Glutamatergic neuron (in vitro differentiated cells): ENCODE measurements at places on chromosomes 4 and X.

DNA sequence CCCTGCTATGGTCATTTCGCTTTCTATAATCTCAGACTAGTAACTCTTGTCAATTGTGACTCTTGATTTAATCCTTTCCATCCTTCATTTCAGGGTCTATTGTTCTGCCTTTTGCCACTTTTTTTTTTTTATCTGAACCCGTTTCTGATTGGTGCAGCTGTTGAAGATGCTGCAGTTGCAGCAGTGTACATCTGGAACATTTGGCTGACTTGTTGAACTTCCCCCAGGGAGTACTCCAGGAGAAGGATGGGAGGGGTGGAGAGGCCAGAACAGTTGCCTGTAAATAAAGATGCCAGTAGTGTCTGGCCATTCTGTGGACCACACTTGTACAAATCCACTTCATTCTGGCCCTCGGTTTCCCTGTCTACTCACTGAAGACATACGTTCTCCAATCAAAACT, 1.0 kb upstream of the EDA start:
- no peaks in the 10 kb centered on the region for H3K36me3 ChIP-seq
- DNase-seq: no peak
- H3K4me3 ChIP-seq: peak overlapping the region; percentile 71
- H3K4me1 ChIP-seq: peaks cover 8% of the 10 kb centered on the region
- H3K27ac ChIP-seq: no peak overlapping the region

DNA sequence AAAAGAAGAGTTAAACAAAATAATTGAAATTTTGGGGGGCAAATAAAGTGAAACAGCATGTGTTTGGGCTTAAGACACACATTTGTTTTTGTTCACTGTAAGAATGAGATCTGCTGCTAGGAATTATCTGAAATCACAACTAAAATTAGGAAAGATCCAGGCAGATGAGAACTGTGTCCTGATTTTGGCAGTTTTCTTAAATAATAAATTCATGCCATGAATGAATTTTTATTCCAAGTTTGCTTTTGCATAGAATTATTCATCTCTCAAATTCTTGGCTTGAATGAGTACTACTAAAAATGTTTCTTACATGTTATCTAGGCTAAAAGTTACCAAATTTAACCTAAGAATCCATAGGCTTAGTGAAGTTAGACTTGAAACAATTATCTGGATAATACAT, 321.7 kb downstream of the ANK2 start:
- peaks cover 10% of the 10 kb centered on the region for H3K36me3 ChIP-seq
- H3K4me3 ChIP-seq: no peak overlapping the region
- no peaks in the 10 kb centered on the region for H3K4me1 ChIP-seq
- no peak overlapping the region for H3K27ac ChIP-seq

DNA sequence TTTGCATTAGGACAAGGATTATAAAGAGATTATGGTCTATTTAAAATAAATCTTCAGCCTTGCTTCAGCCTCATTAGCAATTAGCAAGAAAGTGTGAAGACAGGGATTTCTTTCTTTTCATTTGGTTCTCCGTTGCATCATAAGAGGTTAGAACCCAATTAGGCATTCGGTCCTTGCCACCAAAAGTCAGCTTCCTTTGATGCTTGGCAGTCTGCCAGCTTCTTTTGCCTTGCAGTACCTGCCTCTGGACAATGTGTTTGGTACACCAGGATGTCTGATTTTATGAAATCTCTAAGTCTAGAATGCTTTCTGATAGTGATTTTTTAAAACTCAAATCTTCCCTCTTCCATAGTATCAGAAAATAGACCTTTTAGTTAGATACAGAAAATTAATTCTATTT, 12.4 kb downstream of the SMIM20 start:
- H3K27ac ChIP-seq: no peak overlapping the region
- peaks cover 8% of the 10 kb centered on the region for H3K4me1 ChIP-seq
- H3K36me3 ChIP-seq: no peaks in the 10 kb centered on the region
- no peak overlapping the region for H3K4me3 ChIP-seq
- no peak for DNase-seq
- H3K27me3 ChIP-seq: no peaks in the 10 kb centered on the region

DNA sequence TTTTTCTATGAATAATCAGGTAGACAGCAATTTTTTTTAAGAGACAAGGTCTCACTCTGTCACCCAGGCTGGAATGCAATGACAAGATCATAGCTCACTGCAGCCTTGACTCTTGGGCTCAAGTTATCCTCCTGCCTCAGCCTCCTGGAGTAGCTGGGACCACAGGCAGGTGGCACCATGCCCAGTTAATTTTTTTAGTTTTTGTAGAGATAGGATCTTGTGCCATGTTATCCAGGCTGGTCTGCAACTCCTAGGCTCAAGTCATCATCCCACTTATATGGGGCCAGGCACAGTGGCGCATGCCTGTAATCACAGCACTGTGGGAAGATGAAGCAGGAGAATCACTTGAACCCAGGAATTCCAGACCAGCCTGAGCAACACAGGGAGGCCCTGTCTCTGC, 26.8 kb downstream of the AFAP1 start:
- peaks cover 79% of the 10 kb centered on the region for H3K4me1 ChIP-seq
- peak overlapping the region; percentile 90 for H3K4me3 ChIP-seq
- H3K27ac ChIP-seq: peak overlapping the region; percentile 99
- no peaks in the 10 kb centered on the region for H3K36me3 ChIP-seq
- no peak for DNase-seq
- peaks cover 20% of the 10 kb centered on the region for H3K27me3 ChIP-seq

DNA sequence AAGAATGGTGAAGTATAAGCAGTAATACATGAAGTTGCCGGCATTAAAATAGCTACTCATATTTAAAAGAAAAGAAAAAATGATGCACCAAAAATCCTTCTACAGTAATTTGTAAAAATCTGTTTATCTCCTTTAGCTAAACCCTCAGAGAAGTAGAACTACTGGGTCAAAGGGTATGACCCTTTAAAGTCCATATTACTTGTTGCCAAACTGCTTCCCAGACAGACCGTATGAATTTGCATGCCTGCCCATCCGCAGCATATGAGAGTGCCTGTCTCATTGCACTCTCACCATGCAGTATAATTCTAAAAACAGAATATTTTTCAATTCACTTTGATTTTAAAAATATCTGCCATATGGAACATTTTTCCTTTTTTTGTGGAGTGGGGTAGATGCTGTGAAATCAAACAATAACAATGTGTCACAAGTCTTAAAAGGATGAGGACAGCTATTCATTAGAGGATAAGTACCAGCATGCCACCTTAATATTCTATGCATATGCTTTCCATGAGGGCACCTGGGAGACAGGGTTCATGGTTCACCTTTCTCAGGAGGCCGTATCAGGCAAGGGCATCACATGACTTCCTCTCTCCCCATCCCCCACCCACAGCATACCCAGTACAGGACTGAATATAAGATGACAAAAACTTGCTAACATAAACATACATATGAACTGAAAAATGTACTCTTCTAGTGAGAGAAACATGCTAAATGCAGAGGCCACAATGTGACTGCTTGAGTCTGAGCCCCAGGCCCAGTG, 17.8 kb downstream of the ZDHHC9 start:
- H3K4me3 ChIP-seq: no peak overlapping the region
- H3K4me1 ChIP-seq: no peaks in the 10 kb centered on the region
- H3K27ac ChIP-seq: peak overlapping the region; percentile 66

GRCh38 chr4:34193451-34194154, 2050.7 kb downstream of the ARAP2 start:
- no peaks in the 10 kb centered on the region for H3K4me1 ChIP-seq
- no peaks in the 10 kb centered on the region for H3K36me3 ChIP-seq
- H3K27me3 ChIP-seq: no peaks in the 10 kb centered on the region
- no peak overlapping the region for H3K27ac ChIP-seq

DNA sequence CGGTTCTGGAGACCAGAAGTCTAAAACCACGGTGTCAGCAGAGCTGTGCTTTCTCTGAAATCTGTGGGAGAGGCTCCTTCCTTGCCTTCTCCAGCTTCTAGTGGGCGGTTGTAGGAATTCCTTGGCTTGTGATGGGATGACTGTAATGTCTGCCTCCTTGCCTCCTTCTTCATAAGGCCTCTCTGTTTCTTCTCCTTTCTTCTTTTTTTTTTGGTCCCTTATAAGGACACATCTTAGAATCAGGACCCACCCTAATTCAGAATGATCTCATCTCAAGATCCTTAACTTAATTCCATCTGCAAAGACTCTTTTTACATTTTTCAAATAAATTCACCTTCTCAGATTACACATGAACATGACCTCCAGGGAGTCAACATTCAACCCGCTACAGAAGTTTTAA, 186.9 kb downstream of the STK32B start:
- no peaks in the 10 kb centered on the region for H3K4me1 ChIP-seq
- DNase-seq: no peak

DNA sequence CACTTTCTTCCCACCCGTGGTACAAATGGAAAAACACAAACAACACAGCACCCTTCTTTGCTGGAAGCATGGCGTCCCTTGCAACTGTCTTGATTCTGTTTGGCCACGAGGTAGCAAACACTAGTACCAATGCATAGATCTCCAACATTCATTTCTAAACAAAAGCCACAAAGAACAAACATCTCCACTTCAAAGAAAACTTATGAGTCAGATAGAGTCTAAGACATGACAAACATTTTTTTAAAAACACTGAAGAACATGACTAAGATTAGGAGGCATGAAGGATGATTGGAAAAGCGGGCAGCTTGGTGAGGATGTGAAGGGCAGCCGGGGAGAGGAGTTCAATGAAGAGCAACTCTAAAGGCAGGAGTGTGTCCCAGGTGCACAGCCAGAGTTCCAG, 197.6 kb upstream of the FAM9B start:
- H3K27ac ChIP-seq: no peak overlapping the region
- H3K4me1 ChIP-seq: no peaks in the 10 kb centered on the region
- H3K27me3 ChIP-seq: no peaks in the 10 kb centered on the region
- DNase-seq: no peak
- H3K4me3 ChIP-seq: no peak overlapping the region

GRCh38 chrX:130539721-130540321, 138.0 kb downstream of the RBMX2 start:
- H3K36me3 ChIP-seq: no peaks in the 10 kb centered on the region
- H3K27me3 ChIP-seq: no peaks in the 10 kb centered on the region
- no peak overlapping the region for H3K27ac ChIP-seq
- DNase-seq: peak; percentile 45
- no peak overlapping the region for H3K4me3 ChIP-seq

DNA sequence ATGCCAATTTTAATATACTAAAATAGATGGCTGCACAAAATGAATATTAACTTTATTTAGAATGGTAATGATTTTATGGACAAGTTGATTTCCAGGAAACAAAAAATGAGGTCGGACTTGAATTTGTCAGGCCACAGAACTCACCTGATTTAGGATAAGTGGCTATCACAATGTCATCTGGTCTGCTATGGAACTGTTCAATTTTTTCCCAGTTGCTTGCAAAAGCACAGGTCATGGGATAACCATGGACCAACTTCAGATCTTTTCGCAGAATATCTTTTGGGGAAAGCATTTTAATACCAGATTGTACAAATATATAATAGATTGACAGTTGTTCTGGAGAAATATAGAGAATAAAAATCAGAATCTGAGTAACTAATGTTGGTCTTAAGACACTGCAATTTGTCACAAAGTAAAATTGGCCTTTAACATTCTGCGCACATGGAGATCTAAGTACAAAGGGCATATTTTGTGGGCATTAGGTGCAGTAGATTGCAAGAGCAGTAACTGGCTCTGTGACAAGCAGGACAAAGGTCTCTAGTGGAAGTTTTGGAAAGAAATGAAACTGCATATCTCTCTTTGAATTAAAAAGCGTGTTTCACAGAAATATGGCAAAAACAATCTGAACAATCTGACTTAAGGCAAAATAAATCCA, 5.4 kb downstream of the SULT1B1 start:
- no peaks in the 10 kb centered on the region for H3K4me1 ChIP-seq
- DNase-seq: no peak
- H3K27me3 ChIP-seq: no peaks in the 10 kb centered on the region
- no peaks in the 10 kb centered on the region for H3K36me3 ChIP-seq
- H3K4me3 ChIP-seq: no peak overlapping the region
- no peak overlapping the region for H3K27ac ChIP-seq

DNA sequence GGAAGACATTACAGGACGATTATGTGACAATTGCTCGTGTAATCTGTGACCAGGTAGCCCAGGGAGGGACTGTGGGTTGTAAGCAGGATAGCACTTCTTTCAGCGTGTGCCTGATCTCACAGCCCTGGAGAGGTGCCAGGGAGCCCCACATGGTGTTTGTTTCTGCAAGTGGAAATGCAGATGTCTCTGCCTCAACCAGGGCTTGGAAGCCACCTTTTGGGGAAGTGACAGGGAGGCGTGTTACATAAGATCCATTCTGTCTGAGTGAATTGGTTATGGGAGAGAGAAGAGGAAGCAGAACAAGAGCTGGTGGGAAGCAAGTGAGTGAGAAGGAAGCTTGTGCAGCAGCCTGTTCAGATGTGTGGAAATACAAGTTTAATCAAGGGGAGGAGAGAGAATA, 104.5 kb upstream of the GATB start:
- no peak overlapping the region for H3K4me3 ChIP-seq
- H3K27me3 ChIP-seq: peaks cover 2% of the 10 kb centered on the region
- no peak overlapping the region for H3K27ac ChIP-seq

- no peaks in the 10 kb centered on the region for H3K27me3 ChIP-seq
- peaks cover 7% of the 10 kb centered on the region for H3K36me3 ChIP-seq
- DNase-seq: no peak
- peaks cover 10% of the 10 kb centered on the region for H3K4me1 ChIP-seq
- H3K4me3 ChIP-seq: no peak overlapping the region
These were observed 19.3 kb downstream of the TSPAN5 start for GRCh38 chr4:98639108-98639507.

DNA sequence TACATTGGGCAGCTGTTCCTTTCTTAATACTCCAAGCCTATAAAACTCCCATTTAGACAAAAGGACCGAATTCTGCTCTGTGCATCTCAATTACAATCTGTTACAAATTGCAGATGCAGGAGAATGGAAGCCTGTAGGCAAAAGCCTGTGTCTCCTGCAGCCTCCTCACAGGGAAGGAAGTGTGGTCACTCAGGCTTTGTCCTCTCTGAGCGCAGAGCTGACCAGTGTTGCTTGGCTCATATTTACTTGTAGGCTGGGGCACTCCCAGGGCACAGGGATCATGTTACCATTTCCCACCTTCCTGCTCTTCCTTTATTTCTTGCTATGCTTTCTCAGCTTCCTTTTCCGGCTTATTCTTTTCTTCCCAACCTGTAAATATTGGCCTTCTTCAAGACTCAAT, 15.7 kb downstream of the SUPT20HL2 start:
- no peak overlapping the region for H3K4me3 ChIP-seq
- no peaks in the 10 kb centered on the region for H3K36me3 ChIP-seq
- H3K4me1 ChIP-seq: peaks cover 2% of the 10 kb centered on the region
- peaks cover 2% of the 10 kb centered on the region for H3K27me3 ChIP-seq
- DNase-seq: no peak

DNA sequence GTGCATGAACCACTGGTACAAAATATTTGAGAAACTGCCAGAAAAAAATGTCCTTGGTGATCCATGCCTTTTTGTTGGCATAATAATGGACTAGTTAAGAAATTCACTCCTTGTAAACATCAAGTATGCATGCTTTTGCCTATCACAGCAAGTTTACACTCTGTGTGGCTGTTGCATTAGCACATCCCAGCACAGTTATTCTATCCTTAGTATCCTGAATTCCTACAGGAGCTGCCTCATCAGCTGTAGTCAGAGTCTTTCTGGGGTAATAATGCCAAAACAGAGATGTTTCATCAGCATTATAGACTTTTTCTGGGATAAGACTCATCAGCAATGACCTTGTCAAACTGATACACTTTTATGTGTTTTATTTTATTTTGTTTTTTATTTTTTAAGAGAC, 82.8 kb downstream of the CHIC2 start:
- no peak overlapping the region for H3K27ac ChIP-seq
- no peaks in the 10 kb centered on the region for H3K36me3 ChIP-seq
- DNase-seq: no peak
- H3K27me3 ChIP-seq: no peaks in the 10 kb centered on the region

- no peaks in the 10 kb centered on the region for H3K4me1 ChIP-seq
- H3K4me3 ChIP-seq: no peak overlapping the region
- no peaks in the 10 kb centered on the region for H3K36me3 ChIP-seq
- H3K27me3 ChIP-seq: no peaks in the 10 kb centered on the region
- DNase-seq: no peak
These were observed 52.0 kb downstream of the DTHD1 start for GRCh38 chr4:36333303-36333877.
